ENCODE measurements at places on chromosomes 13 and 19. TPM values are rescaled to one million over a fixed set of nuclear protein-coding genes. Genes with fewer than 3 reads are reported as not detected.

Gene ERICH6B
- total RNA-seq: not detected

Gene APLP1
- not detected for total RNA-seq

Gene ZNF823
- total RNA-seq: 4.8 TPM

Gene SIGLEC14
- total RNA-seq: 2.7 TPM

Gene CD37
- total RNA-seq: 255 TPM

Gene B3GNT8
- 18.0 TPM for total RNA-seq
